Gastroesophageal sphincter (tissue), 4 donors: ENCODE measurements at places on chromosomes 12 and 14. TPM values are rescaled to one million over a fixed set of nuclear protein-coding genes. Genes with fewer than 3 reads are reported as not detected.

GRCh38 chr12:117819160-117819559 is 149.6 kb downstream of the KSR2 start:
- ATAC-seq: no peak

GCH1 gene
- 2.2 TPM for total RNA-seq

KRT82 gene
- total RNA-seq: not detected

KLRC3 gene
- not detected for total RNA-seq

GRCh38 chr12:87059231-87059630 is 803.0 kb upstream of the MGAT4C start:
- ATAC-seq: no peak
